ENCODE measurements at places on chromosomes 2 and 18. TPM values are rescaled to one million over a fixed set of nuclear protein-coding genes. Genes with fewer than 3 reads are reported as not detected.

DNA sequence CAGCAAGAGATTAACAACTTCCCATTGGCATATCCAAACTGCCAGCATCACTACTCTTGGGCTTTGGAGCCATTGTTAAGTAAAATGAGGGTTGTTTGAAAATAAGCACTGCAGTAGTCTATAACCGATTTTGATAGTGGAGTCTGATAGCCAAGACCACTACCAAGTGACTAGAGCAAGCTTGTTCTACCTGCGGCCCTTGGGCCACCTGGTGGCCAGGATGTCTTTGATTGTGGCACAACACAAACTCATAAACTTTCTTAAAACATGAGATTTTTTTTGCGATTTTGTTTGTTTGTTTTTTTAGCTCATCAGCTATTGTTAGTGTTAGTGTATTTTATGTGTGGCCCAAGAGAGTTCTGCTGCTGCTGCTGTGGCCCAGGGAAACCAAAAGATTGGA is 11.0 kb downstream of the UBE2E3 start:
- DNase-seq = no peak

DNA sequence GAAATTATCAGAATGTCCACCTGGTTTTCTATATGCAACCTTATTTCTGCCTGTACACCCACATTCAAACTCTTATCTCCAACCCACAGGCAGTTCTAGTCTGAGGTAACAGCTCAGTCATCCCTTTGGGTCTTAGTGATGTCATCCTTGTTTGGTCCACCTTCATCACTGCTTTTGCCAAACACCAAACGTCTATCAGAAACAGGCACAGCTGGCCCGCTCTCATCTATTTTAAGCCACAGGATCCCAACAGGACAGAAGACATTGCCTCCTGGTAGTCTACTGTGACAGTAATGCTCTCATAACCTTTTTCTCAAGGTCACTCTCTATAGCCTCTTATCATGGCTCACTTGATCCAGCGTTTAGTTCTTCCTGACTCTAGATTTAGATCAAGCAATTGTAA is 99.0 kb upstream of the CHAC2 start:
- no peak for DNase-seq

DNA sequence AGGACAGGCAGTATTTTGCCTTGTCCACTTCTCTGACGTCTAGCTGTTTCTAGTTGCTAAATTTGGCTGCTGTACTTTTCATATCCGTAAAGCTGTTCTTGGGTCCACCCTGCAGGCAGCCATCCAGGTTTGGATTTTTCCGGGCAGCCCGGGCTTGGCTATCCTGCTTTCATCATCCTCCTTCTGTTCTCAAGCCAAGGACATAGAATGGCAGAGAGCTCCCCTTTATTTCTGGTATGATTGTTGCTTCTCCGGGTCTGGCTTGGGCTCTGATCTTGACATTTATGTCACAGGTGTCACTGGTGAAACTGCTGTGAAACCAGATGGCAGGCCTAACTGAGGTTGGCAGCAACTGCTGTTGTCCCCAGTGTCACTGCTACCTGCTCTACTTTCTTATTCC is 35.5 kb downstream of the SCN2A start:
- DNase-seq = no peak

DNA sequence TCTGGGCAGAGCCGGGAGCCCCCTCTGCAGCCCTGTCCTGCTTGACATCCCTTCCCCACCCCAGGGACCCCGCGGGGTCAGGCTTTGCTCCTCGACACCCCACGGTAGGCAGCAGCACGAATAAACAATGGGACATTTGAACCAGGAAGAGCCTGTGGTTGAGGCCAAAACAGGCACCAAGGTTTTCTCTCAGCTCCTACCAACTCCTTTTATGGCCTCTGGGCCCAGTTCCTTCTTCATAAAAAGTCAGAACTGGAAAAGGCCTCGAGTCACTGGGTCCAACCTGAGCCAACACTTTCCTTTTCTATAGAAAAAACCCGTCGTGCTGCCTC is 20.6 kb downstream of the TEX44 start:
- DNase-seq = no peak

Gene PROKR1
- total RNA-seq = not detected

Gene CLIP4
- not detected for total RNA-seq

All from Karpas-422 (cell line).